ENCODE measurements at places on chromosomes 11 and 22.
A peak's percentile ranks its signal among the peaks of the same experiment; 100 is the strongest.

- no peak for DNase-seq
These were observed 15.5 kb downstream of the OR51B6 start for GRCh38 chr11:5366856-5367255.

- no peak for DNase-seq
These were observed 17.0 kb downstream of the ZDHHC13 start for GRCh38 chr11:19134004-19134403.

DNA sequence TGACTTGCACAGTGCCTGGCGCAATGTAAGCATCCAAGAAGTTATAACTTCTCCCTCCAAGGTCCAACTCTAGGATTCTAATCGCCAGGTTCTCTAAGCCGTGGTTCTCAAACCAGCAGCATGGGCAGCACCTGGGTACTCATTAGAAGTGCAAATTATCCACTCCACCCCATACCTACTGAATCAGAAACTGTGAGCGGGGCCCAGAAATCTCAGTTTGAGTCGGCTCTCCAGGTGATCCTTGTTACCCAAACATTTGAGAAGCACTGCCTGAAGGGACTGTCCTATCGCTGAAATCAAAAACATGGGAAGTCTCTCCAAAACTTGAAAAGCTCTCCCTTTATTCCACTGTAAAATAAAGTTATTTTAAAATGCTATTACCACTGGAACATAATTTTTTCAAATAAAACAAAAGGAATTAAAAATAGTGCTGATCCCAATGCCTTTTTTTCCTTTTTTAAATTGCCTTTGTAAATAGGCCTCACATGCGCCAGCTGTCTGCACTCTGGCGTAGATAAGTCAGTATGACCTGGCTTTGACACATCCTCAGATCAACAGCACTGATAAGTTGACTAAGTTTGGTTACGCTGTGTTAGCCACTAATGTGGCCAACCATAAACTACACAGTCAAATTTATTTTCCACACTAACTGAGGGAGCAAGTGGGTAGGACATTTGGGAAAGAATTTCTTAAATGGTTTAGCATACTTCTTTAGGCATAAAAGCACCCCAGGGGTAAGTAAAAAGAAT is 8.4 kb upstream of the CTR9 start:
- DNase-seq = peak; percentile 91

DNA sequence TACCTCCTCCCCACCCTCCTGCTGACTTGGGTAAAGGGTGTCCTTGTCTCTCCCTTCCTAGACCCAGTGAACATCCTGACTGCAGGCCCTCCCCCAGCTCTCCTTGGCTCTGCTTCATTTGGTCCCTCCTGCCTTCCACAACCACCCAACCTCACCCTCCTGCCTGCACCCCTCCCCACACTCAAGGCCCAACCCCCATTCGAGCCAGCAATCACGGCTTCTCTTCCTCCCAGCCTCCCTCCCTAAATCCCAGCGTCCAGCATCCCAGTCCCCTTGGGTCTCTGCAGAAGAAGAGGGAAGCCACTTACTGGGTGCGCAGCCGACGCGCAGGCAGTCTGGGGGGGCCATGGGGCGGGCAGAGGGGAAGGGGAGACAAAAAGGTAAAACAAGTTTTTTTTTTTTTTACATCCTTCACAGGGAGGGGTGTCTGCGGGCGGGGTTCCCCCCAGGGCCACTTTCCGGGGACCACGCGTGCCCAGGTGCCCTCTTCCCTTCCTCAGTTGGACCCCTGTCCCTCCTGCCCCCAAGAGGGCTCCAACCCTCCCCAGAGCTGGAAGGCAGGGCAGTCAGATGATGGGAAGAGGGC is 62.5 kb downstream of the SLC22A12 start:
- DNase-seq = no peak

- no peak for DNase-seq
These were observed 51.7 kb upstream of the PITPNB start for GRCh38 chr22:27970596-27971220.

DNA sequence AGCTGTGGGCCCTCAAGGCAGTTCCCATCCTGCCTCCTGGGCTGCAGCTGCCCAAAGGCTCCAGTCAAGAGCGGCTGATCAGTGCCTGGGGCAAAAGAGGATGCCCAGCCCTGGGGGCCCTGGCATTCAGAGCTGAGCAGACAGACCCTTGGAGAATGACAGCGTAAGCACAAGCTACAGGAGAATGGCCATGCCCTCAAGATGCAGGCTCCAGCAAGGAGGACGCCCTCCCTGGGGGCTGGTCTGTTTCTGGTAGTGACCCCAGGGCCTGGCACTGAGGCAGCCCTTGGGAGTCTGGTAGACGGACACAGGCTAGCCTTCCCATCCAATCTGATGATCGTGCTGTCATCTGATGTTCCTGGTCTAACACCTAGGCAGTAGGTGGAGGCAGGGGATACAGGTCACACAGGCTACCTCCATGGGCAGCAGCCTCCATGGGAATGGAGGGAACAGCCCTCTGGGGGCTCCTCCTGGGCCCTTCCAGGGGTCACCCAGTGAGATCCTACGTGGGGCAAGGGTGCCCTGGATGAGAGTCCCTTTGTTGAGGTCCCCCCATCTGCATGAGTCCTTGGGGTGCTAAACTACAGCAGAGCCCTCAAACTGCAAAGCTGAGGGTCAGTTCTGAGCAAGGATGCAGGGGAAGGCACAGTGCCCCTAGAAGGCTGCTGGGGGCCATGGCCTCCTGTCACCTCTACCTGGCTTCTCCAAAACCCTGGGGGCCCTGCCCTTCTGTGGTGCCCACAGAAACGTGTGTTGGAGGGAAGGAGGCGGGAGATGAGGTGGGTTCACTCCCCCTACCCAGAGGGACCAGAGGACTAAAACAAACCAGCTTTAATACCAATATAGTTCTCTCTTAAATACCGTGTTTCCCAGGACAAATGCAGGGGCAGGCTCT is 10.2 kb upstream of the SF1 start:
- no peak for DNase-seq

DNA sequence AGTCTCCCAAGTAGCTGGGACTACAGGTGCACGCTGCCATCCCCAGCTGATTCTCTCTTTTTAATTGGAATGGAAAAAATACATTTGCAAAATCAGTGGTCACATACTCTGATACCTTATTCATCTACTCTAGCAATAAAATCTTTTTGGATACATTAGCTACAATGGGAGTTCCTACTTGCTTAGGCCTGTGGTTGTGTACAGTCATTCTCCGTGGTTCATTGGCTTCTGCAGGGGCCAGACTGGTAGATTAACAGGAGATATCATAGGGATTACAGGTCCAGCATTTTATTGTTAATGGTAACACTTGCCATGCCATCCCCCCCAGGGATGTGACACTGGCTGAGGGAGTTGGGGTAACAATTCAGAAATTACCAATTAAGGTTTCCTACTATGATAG is 140.0 kb downstream of the ADAMTS15 start:
- DNase-seq = no peak

- no peak for DNase-seq
These were observed 1267.9 kb downstream of the BRD1 start for GRCh38 chr22:48559647-48560388.

DNA sequence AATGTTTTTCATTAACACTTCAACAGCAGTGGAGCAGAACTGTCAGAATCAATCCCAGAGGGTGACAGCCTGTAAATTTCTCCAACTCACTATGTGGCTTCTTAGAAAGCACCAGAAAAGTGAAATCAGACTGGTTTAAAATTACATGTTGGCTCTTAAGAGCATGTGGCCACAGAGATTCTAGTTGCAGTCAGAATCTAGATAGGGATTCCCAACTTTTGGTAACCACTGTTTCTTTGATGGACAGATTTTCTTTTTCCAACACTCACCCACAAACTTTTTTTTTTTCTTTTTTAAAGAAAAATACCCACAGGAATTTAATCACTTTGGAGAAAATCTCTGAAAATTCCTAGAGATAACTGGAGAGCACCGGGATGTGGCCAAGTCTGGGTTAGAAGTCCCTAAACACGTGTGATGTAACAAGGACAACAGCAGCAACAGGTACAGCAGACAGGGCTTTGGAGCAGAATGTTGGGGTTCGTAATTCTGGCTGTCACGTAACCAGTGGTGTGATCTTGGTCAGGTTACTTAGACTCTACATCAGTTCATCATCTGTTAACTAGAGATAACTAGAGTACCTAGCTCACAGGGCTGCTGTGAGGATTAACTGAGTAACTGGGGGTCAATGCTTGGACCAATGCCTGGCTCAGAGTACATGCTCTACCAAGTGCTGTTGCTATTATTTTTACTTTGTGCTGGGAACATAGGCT is 100.1 kb downstream of the NAT10 start:
- no peak for DNase-seq

DNA sequence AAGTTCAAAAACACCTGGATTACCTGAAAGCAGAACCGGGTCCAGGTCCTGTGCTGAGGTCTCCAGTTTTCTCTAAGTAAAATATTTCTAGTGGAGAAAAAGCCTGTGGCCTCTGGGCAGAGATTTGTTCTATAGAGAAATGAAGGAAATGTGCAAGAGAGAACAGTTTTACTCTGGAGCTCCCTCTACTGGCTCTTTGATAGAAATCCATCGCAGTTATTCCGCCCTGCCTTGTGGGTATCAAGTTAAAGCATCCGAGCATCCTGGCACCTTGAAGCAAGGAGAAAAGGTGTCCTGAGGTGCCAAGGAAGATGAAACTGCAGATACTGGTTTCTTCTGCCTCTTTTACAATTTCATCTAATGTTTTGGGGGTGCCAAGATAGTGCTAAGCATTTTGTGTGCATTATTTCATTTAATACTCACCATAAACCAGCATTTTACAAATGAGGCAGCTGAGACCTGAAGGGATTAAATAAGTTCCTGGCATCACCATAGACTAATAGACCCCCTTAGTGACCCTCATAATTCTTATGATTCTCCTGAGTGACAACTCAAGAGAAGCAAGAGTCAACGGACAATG is 113.1 kb upstream of the HSD17B12 start:
- DNase-seq = peak; percentile 50

- DNase-seq = no peak
These were observed 45.8 kb downstream of the SCGB1A1 start for GRCh38 chr11:62464655-62465054.

DNA sequence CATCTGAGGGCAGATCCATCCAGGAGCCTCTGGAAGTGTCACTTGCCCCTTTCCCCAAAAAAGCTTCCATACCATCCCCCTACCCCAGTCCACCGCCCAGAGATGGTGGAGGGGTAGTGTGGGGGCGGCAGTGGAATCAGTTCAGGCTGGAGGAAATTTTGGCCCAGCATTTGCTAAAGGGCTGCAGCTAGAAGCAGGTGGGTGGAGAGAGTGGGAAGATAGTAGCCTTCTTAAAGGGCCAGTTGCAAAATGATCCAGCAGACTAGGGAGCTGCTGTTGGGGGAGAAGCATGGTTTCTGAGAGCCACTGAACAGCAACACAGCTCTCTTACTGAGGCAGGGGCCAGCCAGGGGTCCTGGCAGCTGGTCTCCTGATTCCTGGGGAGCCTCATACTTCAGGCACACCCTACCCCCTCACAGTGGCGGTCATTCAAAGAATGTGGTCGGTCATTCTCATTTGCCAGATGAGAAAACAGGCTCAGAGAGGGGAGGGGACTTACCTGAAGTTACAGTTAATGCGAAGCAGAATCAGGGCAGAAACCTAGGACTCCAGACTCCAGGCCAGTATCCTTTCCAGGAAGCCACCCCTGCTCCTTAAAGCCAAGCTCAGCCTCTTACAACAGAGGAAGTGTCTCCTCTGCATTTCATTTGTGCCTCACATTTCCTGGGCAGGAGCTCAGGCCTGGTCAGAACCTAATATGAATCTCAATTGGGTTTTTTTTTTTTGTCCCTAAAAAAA is 5.4 kb downstream of the SEC14L2 start:
- DNase-seq = no peak

DNA sequence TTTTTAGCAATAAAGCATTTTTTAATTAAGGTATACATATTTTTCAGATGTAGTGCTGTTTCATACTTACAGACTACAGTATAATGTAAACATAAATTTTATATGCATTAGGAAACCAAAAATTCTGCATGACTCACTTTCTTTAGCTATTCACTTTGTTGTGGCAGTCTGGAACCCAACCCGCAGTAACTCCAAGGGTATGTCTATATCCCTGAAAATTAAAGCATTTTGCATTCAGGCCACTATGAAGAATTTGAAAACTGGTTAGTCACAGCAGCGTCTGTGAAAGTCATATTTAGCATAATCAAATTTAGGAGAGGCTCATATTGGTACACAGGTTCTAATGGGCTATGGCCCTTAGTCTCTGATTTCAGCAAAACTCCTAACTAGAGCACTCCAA is 46.8 kb downstream of the BBOX1 start:
- no peak for DNase-seq

DNA sequence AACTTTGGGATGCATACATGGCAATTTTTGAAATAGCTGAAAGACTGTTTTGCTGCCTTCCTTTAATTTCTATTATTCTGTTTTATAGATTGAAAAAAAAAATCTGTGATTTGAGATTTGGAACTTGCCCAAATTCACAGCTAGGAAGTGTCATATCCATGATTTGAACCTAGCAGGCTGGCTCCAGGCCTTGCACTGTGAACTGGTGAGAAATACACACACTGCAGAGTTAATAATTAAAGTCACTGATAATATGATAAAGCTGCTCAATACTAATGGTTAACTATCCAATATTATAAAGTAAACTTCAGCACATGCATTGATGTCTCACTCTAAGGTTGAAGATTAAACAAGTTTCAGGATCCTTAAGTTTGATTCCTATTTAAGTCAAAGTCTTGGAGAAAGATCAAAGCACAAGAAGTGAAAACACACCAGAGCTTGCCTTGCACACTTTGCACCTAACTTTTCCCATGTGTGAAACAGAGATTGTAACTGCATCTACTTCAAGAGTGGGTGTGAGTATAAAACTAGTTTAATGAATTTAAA is 150.6 kb upstream of the CCDC179 start:
- DNase-seq = no peak

DNA sequence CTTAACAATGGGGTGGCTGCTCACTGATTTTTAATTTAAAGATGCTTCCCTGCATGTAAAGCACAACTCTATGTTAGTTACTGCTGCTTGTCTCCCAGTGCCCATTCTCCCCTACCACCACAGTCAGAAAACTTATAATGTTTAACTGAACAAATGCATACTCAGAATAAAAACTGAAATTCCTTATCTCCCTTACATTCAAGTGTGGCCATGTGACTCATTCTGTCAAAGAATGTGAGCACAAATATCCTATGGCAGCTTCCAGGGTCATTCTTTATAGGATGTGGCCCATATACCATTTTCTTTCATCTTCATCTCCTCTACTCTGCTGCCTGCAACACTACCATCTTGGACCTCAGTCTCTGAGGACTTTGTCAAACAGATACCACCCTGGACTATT is 374.8 kb downstream of the DYNC2H1 start:
- no peak for DNase-seq

- peak; percentile 8 for DNase-seq
These were observed 861.4 kb downstream of the NTM start for GRCh38 chr11:132231656-132232347.

- DNase-seq = no peak
These were observed 6.8 kb upstream of the CACNA1I start for GRCh38 chr22:39563571-39564428.

- DNase-seq = no peak
These were observed 48.6 kb downstream of the ARFGAP3 start for GRCh38 chr22:42808521-42808920.

- no peak for DNase-seq
These were observed 89.0 kb downstream of the SHANK2 start for GRCh38 chr11:71163371-71163770.

GRCh38 chr11:126628790-126629621 is 273.5 kb downstream of the ST3GAL4 start:
- peak; percentile 36 for DNase-seq

- no peak for DNase-seq
These were observed 62.8 kb downstream of the LARGE2 start for GRCh38 chr11:45985212-45985611.

- DNase-seq = peak; percentile 83
These were observed 12.8 kb downstream of the PACSIN2 start for GRCh38 chr22:43002202-43002586.

- peak; percentile 2 for DNase-seq
These were observed 912.8 kb downstream of the DLG2 start for GRCh38 chr11:84714316-84714780.

All from fibroblast of villous mesenchyme (primary cell).